ENCODE measurements at places on chromosomes 1 and 21.

DNA sequence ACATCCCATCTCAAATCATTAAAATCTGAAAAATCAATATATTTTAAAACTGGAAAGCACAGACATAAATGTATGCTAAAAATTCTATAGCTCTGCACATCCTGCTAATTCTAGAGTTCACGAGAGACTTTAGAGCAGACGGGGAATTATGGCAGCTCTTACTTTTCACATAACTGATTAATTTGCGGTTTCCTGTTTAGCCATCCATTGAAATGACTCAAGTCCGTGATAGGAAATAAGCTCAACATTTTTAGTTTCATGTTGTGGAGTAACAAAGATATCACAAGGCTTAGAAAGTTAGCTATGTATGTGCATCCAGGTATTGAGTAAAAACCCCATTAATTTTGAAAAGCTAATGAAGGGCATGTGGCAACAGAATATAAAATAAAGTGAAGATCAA, 123.2 kb downstream of the SMYD2 start:
- DNase-seq, result no peak

- no peak for DNase-seq
These were observed 4.8 kb downstream of the ITLN1 start for GRCh38 chr1:160880216-160880615.

DNA sequence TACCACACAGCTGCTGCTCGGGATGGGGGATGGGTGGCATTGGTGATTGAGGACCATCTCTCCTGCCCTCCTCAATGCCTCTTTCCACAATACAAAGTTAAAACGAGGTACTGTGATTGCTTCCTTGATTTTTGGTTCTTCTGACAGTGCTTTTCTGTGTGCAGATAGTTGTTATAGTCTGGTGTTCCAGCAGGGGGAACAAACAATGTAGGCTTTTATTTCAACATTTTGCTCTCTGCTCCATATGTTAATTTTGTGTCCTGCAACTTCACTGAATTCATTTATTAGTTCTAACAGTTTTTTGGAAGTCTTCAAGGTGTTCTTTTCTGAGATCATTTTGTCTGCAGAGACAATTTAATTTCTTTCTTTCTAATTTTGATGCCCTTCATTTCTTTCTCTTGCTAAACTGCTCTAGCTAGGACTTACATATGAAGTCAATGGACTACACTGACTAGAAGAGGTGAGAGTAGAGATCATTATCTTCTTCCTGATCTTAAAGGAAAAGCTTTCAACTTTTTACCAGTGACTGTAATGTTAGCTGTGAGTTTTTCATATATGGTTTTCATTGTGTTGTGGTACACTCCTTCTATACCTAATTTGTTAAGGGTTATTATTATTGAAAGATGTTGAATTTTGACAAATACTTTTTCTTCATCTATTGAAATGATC, 45.4 kb downstream of the TNFSF18 start:
- no peak for DNase-seq

GRCh38 chr1:186298851-186299250, 76.2 kb downstream of the TPR start:
- no peak for DNase-seq

DNA sequence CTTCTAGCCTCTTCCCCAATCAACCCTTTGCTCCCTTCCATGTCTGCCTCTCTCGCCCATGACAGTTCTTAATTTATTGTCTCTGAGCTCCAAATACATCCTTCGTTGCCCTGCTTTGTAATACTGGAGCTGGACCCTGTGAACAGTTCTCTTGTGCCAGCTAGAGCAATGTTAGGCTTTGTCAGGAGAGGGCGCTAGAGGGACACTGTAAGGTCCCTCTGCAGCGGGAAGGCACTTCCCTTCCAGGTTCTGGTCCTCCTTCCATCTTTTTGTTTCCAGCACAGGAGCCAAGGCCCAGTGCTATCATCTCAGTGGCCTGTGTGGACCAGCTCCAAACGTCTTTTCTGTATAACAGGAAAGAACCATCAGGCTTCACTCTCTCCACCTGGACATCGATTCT, 95.9 kb downstream of the PTPRU start:
- DNase-seq, result no peak

All from Panc1 (cell line).